ENCODE measurements at places on chromosomes 11 and 22.

GRCh38 chr11:104798789-104799188 lies 99.5 kb downstream of the CASP12 start:
- no peak for DNase-seq

DNA sequence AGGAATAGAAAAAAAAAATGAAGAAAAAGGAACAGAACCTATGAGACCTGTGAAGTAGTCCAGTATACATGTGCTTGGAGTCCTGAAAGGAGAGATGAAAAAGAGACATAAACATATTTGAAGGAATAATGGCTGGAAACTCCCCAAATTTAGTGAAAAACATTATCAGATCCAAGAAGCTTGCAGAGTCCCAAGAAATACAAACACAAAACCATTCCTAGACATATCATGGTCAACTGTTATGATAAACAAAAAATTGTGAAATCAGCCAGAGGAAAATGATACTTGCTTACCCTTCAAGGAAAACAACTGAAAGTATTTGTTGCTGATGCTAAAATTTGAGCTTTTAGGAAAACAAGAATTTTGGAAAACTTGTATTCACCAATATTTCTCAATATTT lies 250.1 kb downstream of the DDX10 start:
- no peak for DNase-seq

DNA sequence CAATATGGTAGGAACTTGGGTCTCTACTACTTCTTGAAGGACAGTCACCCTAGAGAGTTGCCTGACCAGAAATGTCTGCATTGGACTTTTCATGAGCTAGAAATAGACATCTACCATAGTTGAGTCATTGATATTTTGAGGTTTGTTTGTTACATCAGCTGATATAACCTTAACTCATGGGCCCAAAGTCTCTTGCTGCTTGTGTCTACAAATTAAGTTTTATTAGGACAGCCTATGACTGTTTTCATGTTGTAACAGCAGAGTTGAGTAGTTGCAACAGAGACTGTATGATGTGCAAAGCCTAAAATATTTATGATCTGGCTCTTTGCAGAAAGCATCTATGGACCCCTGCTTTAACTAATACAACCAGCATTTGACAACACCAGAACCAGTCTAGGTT lies 155.3 kb downstream of the MIAT start:
- no peak for DNase-seq

DNA sequence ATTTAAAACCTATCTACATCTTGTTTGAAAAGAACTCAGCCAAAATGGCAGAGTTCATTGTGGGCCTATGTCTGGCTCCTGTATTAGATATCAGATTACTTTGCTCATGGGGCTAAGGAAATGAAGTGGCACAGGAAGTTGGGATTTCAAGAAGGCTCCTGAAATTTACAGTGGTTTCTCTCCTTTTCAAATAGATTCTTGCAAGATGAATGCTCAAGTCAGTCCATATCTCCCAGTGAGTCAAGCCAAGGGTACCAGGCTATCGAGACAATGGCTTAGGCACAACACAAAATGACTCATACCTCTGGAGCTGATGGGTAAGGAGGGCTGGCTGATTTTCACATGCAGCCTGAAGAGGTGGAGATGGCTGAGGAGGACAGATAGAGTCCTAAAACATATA lies 24.1 kb upstream of the APOA1 start:
- no peak for DNase-seq

DNA sequence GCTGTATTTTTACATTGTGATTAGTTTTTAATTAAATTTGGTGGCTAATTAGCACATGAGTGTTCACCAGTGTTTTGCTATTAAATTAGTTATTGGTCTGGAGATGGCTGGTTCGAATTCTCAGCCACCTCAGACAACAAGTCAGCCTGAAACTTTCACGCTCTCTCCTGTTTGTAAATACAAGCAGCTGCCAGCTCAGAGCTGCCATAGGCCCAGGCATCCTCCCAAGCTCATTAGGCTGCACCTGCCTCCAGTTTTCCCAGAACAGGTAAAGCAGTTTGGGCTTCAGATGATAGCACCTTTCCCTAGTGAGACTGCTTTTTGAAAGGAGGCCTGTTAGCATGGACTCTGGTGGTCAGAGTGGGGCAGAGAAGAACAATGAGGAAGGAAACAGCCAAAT lies 156.8 kb downstream of the NAV2 start:
- DNase-seq, result no peak

- DNase-seq, result no peak
Measured at GRCh38 chr11:112229746-112230433, 3.7 kb downstream of the PTS start.

DNA sequence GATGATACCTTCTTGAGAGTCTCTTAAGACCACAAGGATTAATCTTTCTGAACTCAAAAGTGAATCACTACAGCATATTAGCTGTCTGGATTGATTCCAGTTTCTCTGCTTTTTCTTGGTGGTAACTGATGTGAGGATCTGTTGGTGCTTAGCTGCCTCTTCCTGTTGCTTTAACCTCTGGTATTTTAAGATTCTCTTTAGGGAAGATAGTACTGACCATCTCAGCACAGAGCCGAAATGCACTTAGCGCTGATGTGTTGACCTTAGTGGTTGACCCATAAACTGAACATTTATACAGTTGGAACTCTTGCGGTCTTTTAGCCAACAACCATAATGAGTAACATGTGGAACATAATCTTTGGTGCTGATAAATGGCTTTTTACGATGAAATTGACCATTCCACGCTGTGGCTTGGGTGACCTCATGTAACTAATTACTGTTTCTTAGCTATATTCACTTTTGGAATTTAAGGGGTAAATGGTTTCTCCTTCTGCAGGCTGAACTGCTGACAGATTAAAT lies 33.7 kb downstream of the APLP2 start:
- DNase-seq, result no peak

- no peak for DNase-seq
Measured at GRCh38 chr11:130369713-130370112, 55.0 kb upstream of the ZBTB44 start.

DNA sequence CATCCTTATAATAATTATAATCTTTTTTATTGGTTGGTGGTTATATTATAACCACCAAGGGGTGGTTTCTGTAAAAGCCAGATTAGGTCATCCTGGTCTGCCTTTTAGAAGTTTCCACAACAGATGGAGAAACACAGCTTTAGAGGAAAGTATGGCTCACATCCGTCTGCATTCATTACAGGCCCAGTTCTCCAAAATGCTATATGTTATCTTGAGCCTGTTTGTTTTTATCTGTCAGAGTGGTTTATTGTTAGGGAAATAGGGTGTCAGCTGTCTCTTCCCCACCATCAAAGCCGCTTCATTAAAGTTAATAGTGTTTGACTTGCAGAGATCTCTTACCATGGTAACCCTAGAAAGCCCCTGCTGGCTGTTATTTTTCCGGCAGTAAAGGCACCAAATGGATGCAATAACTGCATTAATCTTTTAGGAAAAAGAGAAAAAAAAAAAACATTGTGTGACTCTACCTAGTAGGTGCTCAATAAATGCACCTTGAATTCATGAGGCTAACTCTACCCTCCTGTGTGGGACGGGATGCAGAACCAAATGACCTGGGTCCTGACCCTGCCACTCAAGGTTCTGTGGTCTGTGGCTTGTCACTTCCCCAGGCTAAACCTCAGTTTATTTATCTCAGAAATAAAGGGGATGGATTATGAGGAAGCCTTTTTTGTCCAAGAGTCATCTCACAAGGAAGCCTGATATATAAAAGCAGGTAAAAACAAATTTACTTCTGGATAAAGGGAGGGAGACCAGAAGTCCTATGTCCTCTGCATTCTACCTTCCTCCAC lies 118.3 kb downstream of the WT1 start:
- DNase-seq, result no peak

DNA sequence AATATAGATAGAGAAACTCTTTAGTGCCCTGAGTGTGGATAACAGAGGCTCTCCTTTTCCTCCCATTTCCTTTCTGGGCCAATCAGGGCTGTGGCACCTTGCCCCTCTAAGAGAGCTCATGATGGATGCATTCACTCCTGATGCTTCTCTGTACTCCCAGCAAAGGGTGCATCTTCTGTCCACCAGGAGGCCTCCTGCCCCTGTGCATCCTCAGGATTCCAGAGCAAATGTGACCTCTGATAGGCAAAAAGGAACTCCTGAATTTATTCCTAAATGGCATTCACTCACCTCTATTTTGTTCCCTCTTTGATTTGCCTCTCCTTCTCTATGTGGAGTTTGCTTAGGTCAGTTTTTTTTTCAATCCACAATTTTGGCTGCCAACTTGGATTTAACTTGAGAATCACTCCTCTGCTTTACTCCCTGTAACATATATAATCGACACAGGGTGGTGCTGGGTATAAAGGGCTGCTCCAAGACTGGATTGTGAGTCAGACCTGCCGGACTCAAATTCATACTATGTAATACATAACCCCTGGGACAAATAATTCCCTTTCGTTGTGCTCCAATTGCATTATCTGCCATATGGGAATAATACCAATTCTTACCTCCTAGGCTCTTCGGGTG lies 1.1 kb upstream of the MRGPRX4 start:
- DNase-seq, result no peak

DNA sequence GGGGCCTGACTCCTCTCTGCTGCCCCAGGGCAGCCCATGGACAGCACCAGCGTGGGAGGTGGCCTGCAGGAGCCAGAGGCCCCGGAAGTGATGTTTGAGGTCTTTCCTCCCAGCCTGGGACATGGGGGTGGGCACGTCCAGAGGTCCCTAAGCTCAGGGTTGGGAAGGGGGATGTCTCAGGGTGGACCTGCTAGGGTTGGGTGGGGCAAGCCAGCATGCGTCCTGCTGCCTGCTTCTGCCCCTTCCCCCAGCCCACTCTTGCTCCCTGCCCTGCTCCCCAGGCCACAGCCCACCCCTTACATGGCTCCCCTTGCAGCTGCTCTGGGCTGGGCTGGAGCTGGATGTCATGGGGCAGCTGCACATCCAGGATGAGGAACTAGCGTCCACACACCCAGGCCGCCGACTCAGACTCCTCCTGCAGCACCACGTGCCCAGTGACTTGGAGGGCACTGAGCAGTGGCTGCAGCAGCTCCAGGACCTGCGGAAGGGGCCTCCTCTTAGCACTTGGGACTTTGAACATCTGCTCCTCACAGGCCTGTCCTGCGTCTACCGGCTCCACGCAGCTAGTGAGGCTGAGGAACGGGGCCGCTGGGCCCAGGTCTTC lies 1.3 kb downstream of the FAM180B start:
- no peak for DNase-seq

DNA sequence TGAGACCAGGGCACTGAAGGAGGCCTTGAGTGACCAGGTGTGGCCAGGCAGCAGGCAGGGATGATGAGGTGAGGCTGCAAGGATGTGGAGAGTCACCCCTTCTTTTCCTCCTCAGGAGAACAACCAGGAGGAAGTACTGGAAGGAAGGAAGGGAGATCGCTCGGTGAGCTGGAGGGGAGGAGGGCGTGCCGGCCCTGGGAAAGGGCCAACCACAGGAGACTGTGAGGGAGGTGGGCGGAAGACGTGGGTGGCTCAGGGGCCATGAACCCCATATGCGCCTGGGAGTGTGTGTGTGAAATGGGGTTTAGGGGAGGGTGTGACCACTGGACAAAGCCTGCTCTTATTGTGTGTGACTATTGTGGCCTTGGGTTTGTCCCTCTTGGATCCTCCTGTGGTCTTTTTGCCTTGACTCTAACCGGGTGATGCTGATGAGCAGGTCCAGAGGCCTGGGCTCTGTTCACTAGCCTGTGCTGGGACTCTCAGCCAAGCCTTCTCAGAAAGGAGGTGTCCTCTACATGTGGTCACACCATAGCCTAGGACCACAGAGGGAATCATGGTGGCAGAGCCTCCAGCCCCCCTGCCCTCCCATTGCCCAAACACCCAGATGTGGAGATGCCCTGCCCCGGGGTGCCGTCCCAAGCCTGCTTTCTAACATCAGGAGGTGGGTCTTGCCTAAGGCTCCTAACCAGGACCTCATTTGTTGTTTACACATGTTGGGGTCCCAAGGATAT lies 41.3 kb upstream of the TUB start:
- DNase-seq, result no peak

DNA sequence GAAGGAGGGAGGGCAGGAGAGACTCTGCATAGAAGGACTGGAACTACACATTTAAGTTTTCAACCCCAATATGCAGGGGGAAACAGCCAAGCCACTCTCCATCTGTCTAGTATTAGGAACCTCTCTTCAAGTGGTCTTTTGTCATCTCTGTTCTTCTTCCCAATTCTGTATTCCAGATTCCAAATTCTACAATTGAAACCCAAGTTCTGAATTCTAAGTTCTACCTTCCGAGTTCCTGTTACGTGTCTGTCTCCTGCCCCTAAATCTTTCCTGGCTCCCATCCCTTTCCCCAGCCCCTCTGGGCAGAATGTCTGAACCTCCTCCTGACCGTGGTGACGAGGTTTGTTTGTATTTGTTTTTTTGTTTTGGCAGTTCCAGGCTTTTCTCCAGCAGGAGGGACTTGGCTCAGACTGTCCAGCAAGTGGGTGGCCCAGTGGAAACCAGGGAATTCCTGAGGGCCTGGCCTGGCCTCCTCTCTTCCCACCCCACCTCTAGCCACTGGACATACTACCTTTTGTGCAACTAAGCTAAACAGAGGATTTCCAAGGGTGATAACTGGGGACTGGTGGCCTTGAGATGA lies 1.6 kb upstream of the THOC5 start:
- no peak for DNase-seq

- no peak for DNase-seq
Measured at GRCh38 chr11:27319072-27319471, 43.9 kb downstream of the CCDC34 start.

DNA sequence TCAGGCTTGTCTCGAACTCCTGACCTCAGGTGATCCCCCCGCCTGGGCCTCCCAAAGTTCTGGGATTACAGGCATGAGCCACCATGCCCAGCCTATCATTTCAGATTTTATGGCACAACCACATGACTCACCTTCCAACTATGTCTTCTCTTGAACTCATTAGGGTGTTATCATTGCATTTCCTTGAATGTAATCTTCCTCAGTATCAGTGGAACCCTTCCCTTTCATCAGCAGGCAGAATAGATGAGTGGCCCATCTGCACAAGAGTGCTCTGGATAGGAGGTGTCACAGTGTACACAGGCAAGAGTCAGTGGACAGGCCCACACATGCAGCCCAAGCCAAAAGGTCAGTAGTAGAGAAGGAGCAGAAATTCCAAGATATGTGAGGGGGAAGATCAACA lies 29.1 kb upstream of the AQP11 start:
- DNase-seq, result no peak

GRCh38 chr11:93820847-93821246 lies 29.6 kb downstream of the VSTM5 start:
- DNase-seq, result no peak

GRCh38 chr11:61950035-61950547 lies at the start of gene BEST1:
Gene BEST1 (plus strand): TSS chr11:61950351. CDS start chr11:61951807, 1,456 bp downstream.
- DNase-seq, result no peak

DNA sequence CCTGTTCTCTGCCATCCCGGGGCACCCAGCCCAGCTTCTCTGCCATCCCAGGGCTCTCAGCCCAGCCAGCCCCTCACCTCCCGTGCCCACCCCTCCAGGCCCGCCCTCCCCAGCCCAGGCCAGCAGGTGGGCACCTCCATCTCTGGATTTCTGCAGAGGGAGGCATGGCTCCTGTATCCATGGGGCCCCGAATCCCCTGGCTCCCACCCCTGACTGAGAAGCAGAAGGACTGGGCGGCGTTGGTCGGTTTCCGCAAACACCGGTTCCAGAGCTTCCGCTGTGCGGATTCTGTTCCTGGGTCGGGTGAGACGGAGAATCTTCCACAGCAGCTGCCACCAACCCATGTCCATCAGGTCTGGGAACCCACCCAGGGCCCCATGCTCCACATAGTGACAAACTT lies 240.3 kb downstream of the BRD1 start:
- no peak for DNase-seq
